Activated naive CD8-positive, alpha-beta T cell treated with anti-CD3 and anti-CD28 coated beads, Interleukin-2, amount 10 ng/mL, durations not matched to agents 7 days and 5 days (primary cell): ENCODE measurements at places on chromosomes 3 and 15. TPM values are rescaled to one million over a fixed set of nuclear protein-coding genes. Genes with fewer than 3 reads are reported as not detected.
A peak's percentile ranks its signal among the peaks of the same experiment; 100 is the strongest.

Gene FEZF2
- total RNA-seq, result not detected

Gene UTS2B
- total RNA-seq, result not detected

Gene MNS1
- 0.85 TPM for total RNA-seq

Gene MFGE8
- 100 TPM for total RNA-seq

Gene KBTBD13
- not detected for total RNA-seq

Gene ATP13A5
- total RNA-seq, result not detected

DNA sequence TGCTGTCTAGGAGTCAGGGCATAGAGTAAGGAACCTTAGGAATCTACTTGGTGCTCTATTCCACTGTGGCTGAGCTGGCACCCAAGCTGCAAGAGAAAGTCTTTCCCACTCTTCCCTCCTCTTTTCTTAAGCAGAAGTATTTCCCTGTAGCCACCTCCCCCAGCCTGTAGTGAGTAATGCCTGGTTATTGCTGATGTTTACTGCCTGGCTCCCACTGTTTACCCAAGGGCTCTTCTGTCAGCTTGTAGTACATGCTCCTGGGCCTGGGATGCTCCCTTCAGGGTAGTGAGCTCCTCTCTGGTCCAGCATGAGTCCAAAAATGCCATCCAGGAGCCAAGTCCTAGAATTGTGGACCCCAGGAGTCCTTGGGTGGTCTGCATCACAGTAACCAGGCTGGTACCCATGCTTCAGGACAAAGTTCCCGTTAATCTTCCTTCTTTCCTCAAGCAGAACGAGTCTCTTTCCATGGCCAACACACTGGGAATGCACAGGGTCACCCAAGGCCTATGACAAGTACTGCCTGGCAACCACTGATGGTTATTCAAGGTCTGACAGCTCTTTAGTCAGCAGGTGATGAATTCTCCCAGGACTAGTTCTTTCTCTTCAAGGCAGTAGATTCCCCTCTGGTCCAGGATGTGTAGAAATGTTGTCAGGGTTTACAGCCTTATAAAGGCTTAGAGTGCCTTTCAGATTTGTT lies 17.6 kb downstream of the GALK2 start:
- peaks cover 30% of the 10 kb centered on the region for H3K36me3 ChIP-seq
- DNase-seq, result no peak
- no peak overlapping the region for H3K27ac ChIP-seq
- H3K4me1 ChIP-seq, result peaks cover 8% of the 10 kb centered on the region
- H3K4me3 ChIP-seq, result no peak overlapping the region

- H3K27me3 ChIP-seq, result no peaks in the 10 kb centered on the region
- H3K4me1 ChIP-seq, result peaks cover 5% of the 10 kb centered on the region
- no peak for DNase-seq
- H3K36me3 ChIP-seq, result peaks cover 16% of the 10 kb centered on the region
Observed at GRCh38 chr3:32493437-32494414, 8.9 kb downstream of the CMTM6 start.

- no peaks in the 10 kb centered on the region for H3K36me3 ChIP-seq
- H3K4me1 ChIP-seq, result peaks cover 13% of the 10 kb centered on the region
- peak overlapping the region; percentile 85 for H3K27ac ChIP-seq
- H3K4me3 ChIP-seq, result peak overlapping the region; percentile 92
- no peak for DNase-seq
Observed at GRCh38 chr3:42773409-42773751, 327 bp upstream of the CCDC13 start.

- H3K4me1 ChIP-seq, result peaks cover 8% of the 10 kb centered on the region
- no peaks in the 10 kb centered on the region for H3K36me3 ChIP-seq
- H3K27ac ChIP-seq, result no peak overlapping the region
- peaks cover 7% of the 10 kb centered on the region for H3K27me3 ChIP-seq
- DNase-seq, result no peak
Observed at GRCh38 chr15:39587731-39588530, 7.1 kb downstream of the THBS1 start.

DNA sequence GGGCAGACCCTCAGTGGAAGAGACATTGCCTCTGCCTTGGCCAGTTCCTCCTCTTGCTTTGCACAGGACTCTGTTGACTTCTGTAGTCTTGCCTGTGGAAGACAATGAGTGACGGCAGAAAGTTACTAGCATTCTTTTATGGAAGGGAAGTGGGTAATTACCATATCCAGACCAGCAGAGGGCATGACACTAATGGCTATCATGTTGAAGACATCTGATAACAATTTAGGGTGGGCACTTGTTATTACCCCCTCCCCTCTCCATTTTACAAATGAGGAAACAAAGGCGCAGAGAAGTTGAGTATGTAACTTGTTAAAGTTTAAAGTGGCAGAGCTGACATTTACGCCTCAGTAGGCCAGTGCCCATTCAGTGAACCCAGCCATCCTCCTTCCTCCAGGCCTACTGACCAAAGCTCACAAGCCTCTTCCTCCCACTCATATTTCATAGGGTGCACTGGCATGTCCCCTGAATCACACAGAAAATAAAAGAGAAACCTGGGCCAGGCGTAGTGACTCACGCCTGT lies 48.2 kb upstream of the FMN1 start:
- no peak overlapping the region for H3K4me3 ChIP-seq
- no peak overlapping the region for H3K27ac ChIP-seq
- H3K4me1 ChIP-seq, result no peaks in the 10 kb centered on the region
- peaks cover 4% of the 10 kb centered on the region for H3K27me3 ChIP-seq
- no peak for DNase-seq

DNA sequence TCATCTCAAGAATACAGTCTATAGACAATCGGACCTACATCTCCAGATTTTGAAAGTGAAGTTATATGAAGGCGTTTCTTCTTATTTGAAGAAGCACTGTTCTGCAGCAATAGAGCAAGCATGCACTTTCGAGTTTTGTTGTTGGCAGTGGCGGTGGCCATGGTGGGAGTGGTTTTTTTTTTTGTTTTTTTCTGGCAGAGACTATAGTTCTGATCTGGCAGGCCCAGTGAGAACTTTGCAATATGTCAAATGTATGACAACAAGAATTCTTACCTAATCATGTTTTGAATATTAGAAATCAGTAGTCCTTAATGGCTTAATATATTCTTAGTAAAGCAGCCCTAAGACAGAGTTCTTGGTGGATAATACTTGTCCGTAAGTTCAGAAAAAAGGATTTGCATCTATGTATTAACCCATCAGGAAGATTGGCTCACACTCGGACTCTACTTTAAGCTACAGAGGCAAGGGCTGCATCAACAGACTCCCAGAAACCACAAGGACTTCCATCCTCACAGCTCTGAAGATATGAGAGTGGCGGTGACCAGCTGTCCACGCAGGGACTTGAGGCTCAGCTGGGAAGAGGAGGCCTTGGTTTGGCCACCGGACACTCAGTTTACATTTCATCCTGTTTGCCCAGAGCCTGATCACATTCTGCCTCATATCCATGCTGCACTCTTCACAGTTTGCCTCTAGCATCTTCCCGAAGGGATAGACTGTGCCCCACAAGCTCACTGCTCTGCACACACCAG lies 124.1 kb upstream of the THBS1 start:
- no peak for DNase-seq
- no peak overlapping the region for H3K4me3 ChIP-seq
- no peaks in the 10 kb centered on the region for H3K36me3 ChIP-seq
- no peak overlapping the region for H3K27ac ChIP-seq
- H3K27me3 ChIP-seq, result no peaks in the 10 kb centered on the region
- H3K4me1 ChIP-seq, result no peaks in the 10 kb centered on the region

DNA sequence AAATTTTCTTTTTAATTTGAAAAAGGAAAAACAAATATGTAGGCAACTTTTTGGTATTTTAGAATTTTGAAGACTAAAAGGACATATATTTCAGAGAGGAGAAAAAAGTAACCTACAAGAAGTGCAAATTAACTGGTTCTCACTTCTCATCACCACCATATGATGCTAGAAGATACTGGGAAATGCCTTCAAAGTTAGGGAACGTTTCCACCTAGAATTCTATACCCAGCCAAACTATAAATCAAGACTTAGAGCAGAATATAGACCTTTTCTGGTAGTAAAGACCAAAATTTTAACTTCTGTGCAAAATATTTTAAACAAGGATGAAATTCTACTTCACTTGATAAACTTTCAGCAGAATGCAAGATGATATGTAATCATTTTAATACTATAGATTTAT lies 112.3 kb upstream of the PHLDB2 start:
- H3K36me3 ChIP-seq, result peaks cover 4% of the 10 kb centered on the region
- H3K4me1 ChIP-seq, result no peaks in the 10 kb centered on the region
- no peaks in the 10 kb centered on the region for H3K27me3 ChIP-seq

- no peaks in the 10 kb centered on the region for H3K36me3 ChIP-seq
- DNase-seq, result no peak
- no peaks in the 10 kb centered on the region for H3K4me1 ChIP-seq
- H3K27ac ChIP-seq, result no peak overlapping the region
Observed at GRCh38 chr3:180048103-180048502, 11.4 kb upstream of the PEX5L start.
